ENCODE measurements at places on chromosomes 12 and 14. TPM values are rescaled to one million over a fixed set of nuclear protein-coding genes. Genes with fewer than 3 reads are reported as not detected.

- DNase-seq: peak; percentile 66
These were observed 10.9 kb upstream of the IL26 start for GRCh38 chr12:68236421-68237059.

Gene B4GALNT1
- total RNA-seq: 60.9 TPM

GRCh38 chr12:90801776-90802175, 153.2 kb downstream of the CCER1 start:
- DNase-seq: no peak

DNA sequence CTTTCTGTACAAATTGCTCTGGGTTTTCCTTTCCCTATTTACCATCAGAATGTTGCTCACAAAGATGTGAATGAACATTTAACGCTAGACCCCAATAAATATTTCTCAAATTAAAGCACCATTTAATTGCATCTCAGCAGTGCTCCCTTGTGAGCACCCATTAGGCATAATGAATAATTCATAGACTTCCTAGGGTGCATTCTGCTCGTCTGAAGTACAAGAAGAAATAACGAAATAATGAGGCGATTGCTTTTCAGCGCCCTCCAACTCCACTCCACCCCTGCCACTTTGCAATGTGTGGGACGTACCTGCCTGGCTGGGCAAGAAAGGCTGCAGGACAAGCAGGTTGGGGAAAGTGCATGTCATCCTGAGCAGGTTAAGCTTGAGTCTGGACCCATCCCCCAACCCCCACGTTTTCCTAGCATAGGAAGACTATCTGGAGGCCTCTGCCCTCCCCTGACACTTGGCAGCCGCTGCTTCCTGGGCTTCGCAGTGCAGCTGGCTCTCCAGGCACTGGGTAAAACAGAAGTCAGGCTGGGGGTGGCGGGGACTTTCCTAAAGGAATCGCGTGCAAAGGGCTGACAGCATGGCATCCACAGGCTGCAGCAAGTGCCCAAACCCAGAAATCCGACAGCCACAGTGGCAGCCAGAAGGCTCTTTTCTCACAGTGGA, 253.7 kb downstream of the DUSP6 start:
- DNase-seq: peak; percentile 79

DNA sequence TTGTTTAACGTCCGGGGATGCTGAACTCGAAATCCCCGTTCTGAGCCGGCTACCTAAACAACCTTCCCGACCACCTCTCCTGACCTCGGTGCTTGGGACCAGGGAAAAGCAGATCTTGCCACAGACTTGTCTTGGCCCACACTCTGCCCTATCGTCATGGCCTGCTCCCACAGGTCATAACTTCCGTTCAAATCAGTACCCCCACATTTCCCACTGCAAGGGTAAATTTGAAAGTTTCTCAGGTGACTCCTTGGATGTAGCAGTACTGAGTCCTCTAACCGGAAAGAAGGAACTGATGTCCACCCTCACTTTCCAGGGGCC, 612 bp upstream of the RBM23 start:
- DNase-seq: no peak

DNA sequence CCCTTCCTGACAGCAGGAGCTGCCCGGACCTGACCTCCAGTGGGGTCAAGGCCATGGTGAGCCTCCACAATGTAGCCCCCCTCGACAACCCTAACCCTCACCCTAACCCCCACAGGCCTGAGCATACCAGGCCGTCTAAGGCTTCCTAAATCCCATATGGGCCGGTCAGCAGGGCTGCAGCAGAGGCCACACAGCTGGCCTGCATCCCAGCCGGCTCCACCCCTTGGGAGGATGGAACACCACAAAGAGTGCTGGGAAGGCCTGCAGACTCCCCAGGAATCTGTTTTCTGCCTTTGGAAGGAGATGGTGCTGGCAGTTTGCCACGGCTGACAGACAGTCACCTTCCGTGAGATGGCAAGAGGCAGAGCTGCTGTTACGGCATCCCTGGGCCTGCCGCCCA, 2.8 kb downstream of the TMEM179 start:
- DNase-seq: peak; percentile 45

- no peak for DNase-seq
These were observed 102.8 kb upstream of the FGD4 start for GRCh38 chr12:32296567-32296966.

- no peak for DNase-seq
These were observed 377.5 kb downstream of the EGLN3 start for GRCh38 chr14:33573301-33573880.

DNA sequence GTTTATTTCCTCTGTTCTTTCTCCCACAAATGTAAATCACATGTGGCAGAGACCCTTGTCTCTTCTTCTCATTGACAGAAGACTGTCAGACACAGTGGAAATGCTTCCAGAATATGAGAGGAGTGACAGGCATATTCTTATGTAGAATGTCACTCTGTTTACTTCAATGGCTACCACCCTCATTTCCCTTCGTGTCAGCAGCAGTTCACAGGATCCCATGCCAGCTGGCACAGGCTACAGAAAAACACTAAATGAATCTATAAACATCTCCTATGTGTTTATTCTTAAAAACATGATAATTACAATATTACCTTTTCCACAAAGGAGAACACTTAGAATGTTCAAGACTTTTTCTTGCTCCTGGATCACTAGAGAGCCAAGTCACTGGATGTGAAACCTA, 183.8 kb upstream of the CNTN1 start:
- no peak for DNase-seq

Gene PTPN21
- 4.8 TPM for total RNA-seq

GRCh38 chr12:132596016-132596415, 14.4 kb downstream of the LRCOL1 start:
- peak; percentile 75 for DNase-seq

DNA sequence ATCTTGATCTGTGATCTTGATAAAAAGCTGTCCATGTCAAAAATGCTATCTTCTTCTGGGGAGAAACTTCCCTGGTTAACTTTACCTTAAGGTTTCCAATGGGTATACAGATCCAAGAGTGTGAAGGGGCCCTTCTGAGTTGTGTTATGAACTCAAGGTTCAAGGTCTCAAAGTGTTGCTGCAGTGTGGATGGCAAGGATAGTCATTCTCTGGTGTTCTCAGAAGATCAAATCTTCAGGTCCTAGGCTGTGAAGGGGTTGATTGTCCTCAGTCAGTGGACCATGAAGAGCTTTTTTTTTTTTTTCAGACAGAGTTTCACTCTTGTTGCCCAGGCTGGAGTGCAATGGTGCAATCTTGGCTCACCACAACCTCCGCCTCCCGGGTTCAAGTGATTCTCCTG, 114.4 kb downstream of the SPTSSA start:
- DNase-seq: no peak

GRCh38 chr14:36773558-36773957, 111.9 kb downstream of the PAX9 start:
- DNase-seq: peak; percentile 51

DNA sequence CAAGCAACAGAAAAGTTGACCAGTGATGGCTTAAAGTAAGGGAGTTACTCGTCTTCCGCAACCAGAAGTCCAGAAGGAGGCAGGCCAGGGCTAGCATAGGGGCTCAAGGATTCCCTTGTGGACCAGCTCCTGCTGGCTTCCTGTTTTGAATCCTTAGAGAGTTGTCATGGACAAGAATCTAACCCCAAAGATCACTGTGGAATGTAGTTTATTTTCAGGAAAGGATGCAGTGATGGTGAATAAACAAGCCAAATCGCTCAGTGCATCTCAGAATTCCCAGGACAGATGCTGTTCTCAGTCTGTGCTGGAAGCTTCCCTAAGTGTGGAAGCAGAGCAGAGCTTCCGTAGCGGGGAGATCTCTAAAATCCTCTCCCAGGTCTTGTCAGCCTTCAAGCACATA, 311.3 kb downstream of the C12orf75 start:
- DNase-seq: no peak

- no peak for DNase-seq
These were observed 45.6 kb downstream of the CNOT2 start for GRCh38 chr12:70288817-70289216.

DNA sequence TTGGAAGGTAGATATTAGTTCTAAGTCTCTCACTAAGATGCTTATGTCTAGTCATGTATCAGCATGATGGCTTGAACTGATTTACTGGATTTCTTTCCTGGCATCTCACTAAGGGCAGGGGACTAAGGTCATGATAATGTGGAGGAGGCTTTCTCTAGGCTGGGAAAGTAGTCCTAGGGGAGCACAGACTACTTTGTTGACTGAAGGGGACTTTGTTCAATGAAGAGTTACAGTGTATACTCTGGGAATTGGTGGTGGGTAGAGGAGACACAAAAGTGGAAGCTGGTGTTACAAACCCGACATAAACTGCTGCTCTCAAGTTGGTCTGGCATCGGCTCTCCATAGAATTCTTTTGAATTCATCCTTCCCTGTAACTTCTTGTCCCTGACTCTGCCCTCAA, 75.2 kb downstream of the SAMD4A start:
- no peak for DNase-seq

DNA sequence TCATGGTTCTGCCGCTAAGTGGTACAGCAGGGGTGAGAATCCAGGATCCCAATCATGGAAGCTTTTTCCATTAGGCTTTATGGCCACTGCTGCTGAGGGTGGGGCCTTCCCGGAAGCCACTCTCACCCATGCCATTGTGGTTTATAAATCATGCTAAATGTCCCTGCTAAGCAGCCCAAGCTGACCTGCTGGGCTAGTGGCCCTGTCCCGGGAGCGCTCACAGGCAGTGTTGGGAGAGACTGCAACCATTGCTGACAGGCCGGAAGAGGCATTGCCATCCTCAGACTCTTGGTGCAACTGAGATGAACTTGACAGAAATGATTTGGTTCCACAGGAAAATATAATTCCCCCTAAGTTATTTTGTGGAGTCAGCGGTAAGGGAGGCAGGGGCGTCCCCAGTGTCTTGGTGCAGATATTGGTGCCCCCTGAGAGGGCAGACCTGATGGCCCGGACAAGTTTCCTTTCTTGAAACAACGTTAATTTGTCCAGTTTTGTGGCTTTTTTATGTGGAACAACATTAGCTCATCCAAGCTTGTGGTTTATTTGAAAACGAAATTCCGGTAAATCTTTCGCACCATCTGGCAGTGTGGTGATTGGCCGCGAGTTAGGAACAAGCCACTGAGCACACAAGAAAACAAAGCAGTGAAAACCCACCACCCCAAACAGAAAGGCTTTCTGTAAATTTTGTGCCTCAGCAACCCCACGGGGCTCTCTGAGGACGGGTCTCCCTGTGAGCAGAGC, 82.3 kb downstream of the SSPN start:
- DNase-seq: peak; percentile 60

Gene MIS18BP1
- total RNA-seq: 31.2 TPM

DNA sequence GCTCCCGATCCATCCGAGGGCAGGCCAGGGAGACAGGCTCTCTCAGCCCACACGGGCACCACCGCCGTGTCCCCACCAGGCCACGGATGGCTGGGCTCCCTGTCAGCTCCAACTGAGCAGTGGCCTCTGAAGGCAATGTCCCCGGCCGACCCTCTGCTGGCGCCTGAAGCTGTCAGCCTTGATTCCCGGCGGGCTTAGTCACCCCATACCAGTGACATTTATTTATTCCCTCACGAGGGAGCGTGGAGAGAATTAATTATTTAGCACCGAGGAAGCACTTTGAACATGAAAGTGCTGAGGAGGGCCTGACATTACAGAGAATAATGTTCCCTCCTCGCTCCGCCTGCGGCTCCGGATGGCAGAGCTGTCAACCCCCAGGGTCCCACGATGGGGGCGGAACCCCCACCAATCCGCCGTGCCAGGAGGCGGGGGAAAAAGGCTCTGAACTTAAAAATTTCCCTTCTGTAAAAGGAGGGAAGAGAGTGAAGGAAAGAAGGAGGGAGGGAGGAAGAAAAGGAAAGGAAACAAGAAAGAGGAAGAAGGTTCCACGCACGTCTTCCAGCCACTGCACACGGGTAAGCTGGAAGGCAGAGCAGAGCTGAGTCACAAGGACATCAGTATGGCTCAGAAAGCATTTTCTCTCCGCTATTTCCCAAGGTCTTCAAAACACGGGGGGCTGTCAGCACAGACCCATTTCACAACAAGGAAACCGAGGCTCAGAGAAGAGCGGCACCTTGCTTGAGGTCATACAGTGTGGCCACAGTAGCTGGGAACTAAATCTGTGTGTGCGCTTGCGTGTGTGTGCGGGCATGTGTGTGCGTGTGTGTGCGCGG, 108.7 kb upstream of the NCOR2 start:
- DNase-seq: peak; percentile 24

Gene VPS37B
- 46.6 TPM for total RNA-seq

- DNase-seq: no peak
These were observed 57.4 kb downstream of the PAPOLA start for GRCh38 chr14:96559571-96559970.

DNA sequence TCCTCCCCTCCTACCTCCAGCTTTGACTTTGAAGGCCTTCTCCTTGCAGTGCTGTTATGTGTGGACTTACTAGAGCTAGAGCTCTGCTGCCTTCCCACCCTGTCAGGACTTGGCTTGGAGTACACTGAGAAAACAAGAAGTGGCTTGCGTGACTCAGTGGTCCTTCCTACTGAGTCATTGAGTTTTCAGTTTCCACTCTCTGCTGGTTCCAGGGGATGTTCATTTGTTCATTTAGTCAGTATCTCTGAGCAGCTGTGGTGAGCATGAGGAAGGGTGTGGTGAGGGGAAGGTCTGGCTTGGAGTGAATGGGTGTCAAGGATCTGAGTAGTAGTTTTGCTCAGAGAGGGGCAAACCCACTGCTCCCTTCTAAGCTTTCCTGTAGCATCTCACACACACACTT, 17.2 kb upstream of the ELK3 start:
- peak; percentile 78 for DNase-seq

Gene LAG3
- total RNA-seq: 0.33 TPM

GRCh38 chr12:15679151-15679550, 110.0 kb downstream of the EPS8 start:
- DNase-seq: no peak

DNA sequence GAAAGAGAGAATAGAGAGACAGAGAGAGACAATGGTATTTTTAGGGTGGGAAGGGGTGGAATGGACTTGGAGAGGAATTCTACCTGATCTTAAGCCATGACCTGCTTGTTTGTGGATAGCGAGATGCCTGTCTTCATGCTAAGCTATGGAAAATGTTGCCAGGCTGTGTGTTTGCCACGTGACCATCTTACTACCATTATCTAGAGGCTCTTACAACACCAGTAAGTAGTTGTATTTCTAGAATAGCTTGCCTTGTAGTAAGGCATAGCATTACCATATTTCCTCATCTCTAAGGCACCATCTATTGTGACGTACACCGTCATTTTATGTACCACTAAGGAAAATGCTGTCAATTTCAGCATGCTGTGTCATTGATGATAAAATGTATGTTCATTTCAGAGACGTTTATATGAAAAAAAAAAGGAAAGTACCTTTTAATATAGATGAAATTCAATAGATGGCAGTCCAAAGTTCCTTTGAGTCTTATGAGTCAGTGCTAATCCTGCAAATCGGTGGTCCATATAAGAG, 75.6 kb upstream of the RASSF3 start:
- no peak for DNase-seq

Measured in Daoy (cell line).